ENCODE measurements at places on chromosomes 3 and 15. TPM values are rescaled to one million over a fixed set of nuclear protein-coding genes. Genes with fewer than 3 reads are reported as not detected.

ZNF660 gene
- total RNA-seq, result 0.21 TPM

SCAMP5 gene
- 4.5 TPM for total RNA-seq

HTD2 gene
- 7.9 TPM for total RNA-seq

RPL32 gene
- total RNA-seq, result 2,842 TPM

WDR93 gene
- total RNA-seq, result not detected

ROBO1 gene
- 2.1 TPM for total RNA-seq

ZCWPW2 gene
- total RNA-seq, result 0.37 TPM

TRPM1 gene
- not detected for total RNA-seq

H1-8 gene
- total RNA-seq, result not detected

DOCK3 gene
- 2.6 TPM for total RNA-seq

GALNT15 gene
- not detected for total RNA-seq

TMEM40 gene
- total RNA-seq, result not detected

CNTN4 gene
- total RNA-seq, result not detected

SEMA5B gene
- total RNA-seq, result not detected
